ENCODE measurements at places on chromosomes 4 and X.

DNA sequence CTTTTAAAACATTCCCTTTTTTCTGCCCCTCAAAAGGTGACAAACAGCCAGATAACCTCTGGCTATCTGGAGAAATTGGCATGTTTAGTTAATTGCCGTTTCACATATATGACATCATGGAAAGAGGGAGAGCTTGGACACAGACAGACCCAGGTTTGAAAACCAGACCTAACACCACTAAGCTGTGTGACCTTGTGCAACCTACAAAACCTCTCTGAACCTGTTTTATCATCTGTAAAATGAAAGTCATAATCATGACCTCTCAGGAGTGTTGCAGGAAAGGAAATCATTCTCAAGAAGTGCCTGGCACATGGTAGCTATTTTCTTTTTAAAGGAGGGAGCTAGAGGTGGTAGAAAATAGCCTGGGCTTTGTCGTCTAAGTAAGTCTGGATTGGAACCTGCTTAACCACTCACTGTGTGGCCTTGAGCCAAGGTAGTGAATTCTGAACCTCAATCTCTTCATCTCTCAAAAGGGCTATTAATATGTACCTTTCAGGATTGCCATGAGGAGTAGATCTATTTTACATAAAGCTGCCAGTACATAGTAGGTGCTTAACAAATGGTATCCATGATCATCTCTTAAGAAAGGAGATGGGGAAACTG is 363.5 kb downstream of the BCOR start:
- DNase-seq, result no peak

GRCh38 chrX:152733261-152733975 is at the start of the genes CSAG1 and MAGEA12:
TSS of gene CSAG1 (minus strand) at chrX:152733721. CDS start at chrX:152732460, 1,261 bp downstream.
TSS of gene MAGEA12 (plus strand) at chrX:152733757. CDS start at chrX:152736162, 2,405 bp downstream.
- no peak for DNase-seq

GRCh38 chr4:165393051-165393450 is 14.2 kb downstream of the CPE start:
- DNase-seq, result no peak

DNA sequence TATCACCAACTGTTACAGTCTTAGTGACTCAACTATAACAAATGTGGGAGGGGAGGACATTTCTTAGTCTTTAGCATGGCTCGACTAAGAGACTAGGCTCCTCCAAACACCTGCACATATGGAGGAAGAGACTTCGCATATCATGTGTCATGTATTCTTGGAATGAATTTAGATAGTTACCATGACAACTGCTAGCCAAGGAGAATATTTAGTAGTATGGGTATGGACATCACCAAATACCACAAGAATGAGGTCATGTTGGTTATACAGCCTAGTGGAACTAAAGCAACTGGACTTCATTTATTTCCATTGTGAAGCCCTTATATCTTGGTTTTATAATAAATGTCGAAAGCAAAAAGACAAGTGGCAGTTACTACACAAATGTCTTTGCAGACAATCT is 512.3 kb downstream of the CFAP47 start:
- no peak for DNase-seq

DNA sequence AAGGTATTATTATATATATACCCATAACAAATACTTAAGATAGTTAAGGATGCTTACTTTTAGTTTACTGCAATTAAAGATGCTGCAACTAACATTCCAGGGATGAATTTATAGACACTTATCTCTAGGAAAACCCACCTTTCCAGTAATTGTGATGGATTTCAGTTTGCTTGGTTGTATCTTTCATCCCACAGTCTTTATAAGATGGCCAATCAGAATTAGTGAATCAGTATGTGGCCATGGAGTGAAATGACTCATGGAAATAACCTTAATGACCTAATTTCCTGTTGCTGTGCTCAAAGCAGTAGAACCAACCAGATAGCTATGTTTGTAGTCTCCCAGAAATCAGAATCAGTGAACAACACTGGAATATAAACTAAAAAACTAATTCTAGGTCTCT is 26.4 kb downstream of the MOSPD2 start:
- no peak for DNase-seq

DNA sequence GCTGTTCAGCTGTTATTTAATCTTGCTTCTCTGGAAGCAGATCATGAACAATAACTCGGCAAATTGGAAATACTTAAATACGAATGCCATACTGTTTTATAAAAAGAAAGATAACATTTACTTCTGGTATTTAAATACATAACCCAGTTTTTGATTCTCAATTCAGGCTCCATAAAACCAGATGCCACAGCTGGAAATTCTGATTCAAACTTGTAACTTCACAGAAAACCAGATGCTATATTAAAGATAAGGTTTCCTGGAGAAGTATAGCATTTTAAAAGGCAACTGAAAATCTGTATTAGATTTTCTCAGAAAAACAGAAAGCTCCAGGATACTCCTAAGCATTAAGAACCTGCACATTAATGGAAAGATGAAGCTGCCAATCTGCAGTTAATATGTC is 40.2 kb downstream of the STX18 start:
- DNase-seq, result no peak

DNA sequence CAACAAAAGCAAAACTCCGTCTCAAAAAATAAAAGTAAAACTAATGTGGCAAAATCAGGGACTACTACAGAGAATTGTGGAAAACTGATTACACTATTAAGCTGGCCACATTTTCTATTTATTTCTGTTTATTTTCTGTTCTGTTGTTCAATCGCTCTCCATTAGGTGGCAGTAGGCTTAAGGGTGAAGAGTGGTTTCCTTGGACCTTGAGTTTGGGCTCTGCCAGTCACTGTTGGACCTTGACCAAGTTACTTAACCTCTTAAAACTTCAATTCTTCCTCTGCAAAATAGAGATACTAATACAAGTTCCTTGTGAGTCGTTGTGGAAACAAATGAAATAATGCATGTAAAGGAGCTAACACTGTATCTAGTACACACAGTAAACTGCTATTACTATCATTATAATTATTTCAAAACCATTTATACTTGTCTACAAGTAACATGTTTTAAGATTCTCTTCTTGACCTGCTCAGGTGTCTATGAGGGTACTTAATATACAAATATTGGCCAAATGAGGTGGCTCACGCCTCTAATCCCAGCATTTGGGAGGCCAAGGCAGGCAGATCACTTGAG is 15.2 kb downstream of the HSD17B11 start:
- no peak for DNase-seq

DNA sequence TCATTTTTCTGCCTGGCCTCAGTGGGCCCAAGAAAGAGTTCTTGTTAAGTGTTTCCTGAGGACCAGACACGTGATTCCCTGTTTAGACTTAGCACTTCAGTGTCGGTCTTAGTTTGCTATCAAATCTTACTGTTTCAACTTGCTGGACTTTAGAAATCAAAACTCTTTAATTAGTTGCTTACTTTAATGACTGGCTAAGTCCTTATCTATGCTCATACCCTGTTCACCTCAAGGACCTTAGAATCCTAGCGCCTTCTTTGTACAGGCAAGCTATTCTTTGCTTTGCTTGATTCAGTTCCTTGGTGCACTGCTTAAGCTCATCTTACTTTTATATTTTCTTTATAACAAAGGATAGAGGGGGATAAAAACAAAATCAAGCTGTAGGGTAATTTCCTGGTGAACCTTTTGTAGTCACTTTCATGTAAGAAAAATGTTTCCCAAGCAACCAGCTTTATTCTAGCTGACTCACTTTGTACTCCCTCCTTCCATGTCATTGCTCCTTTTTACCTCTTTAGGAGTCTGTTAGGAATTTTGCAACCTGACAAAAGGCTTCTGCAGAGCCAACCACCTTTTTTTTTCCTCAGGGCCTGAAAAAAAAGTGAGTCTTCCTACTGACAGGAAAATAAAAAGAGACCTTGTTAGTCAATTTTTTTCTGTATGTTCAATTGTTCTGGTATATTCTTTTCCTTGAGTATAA is 14.7 kb downstream of the WDR44 start:
- no peak for DNase-seq

- no peak for DNase-seq
These were observed 45.6 kb upstream of the USP46 start for GRCh38 chr4:52704661-52705060.

- no peak for DNase-seq
These were observed 36.0 kb upstream of the PLK4 start for GRCh38 chr4:127844601-127845116.

DNA sequence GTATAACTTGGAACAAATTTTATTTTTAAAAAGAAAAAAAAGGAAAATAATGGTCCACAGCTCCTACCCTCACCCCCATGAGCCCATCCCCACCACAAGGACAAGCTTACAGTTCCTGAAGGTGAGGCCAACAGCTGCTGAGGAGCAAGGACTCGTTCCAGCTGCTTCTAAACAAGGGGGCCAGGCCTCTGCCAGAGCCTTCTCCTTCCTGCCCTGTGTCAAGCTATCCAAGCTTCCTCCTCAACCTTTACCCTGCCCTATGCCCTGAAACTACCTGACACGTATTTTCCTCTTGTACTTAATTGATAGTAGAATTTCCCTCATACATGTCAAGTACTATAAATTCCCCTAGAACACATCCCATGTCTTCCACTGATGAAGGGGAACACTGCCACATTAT is 8.8 kb downstream of the SH3D19 start:
- no peak for DNase-seq

DNA sequence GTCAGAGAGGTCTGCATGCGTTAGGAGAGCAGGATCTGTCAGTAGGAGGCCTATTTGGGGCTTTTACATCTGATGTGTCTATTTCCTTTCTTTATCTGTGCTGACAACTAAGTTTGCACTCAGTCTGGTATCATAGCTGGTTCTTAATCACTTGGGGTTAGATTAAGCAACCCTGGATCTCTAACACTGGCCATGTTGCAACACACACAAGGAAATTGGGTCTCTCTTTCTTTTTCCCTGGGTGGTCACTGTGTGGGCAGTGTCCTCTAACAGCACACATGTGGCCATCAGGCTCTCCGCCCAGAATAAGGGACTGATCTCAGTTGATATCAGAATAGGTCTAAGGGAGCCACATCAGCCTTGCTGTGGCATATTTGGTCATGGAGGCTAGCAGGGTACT is 38.9 kb downstream of the IGFBP7 start:
- DNase-seq, result no peak

- DNase-seq, result no peak
These were observed 1812.1 kb upstream of the ADGRL3 start for GRCh38 chr4:59387759-59388758.

- DNase-seq, result no peak
These were observed 1047.7 kb upstream of the GRID2 start for GRCh38 chr4:91256043-91256442.

- no peak for DNase-seq
These were observed 330.9 kb downstream of the CXXC4 start for GRCh38 chr4:104163820-104164219.

DNA sequence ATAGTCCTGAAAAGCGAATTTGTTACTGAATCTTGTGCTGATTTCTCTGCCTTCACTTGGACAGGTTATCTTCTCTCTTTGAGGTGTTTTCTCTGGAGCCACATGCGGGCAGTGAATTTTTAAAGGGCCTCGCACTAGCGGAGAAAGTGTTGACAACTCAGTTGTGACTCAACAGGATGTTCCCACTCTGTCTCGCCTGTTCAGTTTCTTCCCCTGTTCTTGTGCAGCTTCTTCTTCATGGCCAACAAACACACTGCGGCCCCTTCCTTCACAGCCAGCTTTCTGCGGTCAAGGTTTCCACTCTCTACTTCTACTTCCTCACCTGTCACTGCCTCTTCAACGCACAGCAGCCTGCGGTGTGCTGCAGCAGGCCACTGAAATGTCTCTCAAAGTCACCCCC is 1.1 kb upstream of the SHROOM4 start:
- no peak for DNase-seq

DNA sequence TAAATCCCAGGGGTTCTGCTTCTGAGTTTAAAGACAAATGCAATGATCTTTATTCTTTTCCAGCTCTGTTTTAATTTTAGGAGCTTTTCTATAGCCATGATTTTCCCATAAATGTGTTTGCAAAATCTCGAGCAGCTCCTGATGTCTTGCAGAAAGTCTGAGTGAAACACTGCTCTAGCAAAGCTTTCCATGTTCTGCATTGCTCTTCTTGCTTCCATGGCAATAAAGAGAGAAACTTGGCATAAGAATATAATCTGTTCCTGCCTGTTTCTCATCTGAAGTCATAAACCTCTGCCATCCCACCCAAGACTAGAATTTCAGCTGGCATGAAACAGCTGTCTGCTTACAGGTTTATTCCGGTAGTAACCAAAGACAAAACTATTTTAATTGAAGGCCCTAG is 254.5 kb downstream of the SPRY1 start:
- DNase-seq, result no peak

DNA sequence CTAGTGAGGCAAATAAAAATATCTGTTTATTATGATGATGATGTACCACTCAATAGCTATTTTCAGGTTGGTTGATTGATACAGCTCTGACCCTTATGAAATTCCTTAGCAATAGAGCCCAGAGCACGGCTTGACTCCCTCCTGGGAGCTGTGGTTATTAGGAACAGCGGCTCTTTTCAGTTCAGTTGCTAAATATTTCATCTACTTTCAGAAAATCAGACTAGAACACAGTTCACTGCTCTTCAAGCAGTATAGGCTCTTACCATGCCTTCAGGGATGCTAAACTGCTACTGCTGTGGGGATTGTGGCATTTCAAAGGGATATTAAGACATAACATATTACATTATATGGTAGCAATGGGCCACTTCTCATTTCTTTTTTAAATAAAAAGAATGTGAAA is 218.8 kb downstream of the SNCA start:
- no peak for DNase-seq

DNA sequence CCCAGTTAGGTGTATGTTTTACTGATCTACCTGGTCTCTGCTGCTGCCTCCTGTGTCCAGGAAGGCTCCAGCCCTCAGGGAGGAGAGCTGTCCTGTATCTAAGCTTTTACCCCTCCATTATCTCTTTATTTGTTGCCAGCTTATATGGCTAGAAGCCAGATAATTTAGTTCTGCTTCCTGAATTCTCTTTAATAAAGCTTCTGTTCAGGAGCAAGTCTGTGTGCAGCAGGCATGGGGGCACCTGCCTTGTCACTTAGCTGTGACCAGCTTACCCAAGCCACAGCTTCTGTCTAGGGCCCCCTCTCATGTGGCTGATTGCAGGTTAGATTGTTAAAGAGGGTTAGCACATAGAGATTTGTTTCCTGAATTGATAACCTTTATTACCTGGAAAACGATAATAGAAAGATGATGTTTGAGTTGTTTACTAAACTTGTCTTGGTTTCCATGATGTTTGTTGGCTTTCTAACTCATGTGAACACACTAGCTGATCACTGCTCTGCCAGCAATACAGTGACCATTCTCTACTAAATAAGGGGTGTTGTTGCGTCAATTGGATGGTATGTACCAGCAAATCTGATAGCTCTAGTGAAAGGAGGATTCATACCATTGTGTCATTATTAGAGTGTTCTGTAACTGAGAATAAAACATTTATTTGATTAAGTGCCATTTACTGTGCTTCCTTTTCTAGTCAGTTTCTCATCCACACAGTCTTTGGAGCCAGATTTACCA is 189.8 kb upstream of the ANK2 start:
- no peak for DNase-seq

DNA sequence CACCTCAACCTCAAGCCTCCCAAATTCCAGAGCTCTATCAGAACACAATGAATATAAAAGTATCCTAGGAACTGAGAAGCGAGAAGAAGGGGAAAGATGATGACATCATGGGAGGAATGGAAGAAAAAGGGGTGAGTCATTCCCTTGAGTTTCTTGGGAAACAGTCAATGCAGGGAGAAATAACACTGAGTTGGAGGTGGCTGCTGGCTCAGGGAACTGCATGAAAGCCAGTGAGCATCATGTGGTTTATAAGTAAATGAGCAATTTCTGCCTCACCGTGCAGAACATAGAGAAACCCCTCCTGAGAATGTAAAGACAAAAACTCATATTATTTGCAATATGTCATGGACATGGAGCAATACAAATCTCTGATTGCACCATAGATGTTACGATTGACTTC is 73.3 kb downstream of the SHOX start:
- DNase-seq, result no peak

- DNase-seq, result no peak
These were observed 1.3 kb downstream of the PARM1 start for GRCh38 chr4:74934016-74934831.

Measured in stimulated activated CD4-positive, alpha-beta T cell treated with anti-CD3 and anti-CD28 coated beads, Interleukin-4, amount 100 ng/mL, for 4 hours (primary cell).